ENCODE measurements at places on chromosomes 4 and X.

- DNase-seq = no peak
Measured at GRCh38 chr4:89295415-89295927, 12.1 kb downstream of the GPRIN3 start.

DNA sequence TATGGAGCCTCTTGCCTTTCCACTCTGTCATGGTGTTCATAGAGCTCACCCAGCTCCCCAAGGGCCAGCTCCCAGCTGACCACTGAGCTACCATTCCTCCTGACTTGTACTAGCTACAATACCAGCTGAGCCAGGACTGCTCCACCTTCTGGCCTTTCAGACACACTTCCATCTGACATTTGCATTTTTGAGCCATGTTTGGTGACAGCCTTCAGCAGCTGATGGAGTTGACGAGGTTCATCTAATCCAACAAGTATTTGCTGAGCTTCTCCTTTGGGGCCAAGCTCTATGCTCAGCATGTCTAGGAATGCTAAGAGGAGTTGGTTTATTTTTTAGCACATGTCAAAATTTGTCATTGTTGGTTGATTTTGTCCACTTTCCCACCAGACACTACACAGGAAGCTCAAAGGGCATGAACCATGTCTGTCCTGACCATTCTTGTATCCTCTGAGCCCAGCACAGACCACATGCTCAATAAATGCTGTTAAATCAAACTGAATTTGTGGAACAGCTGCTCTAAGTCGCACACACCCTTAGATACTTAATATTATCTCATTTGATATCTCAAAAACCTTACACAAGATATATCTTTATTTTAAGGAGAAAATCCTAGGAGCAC lies 142.6 kb upstream of the PPARGC1A start:
- no peak for DNase-seq

- no peak for DNase-seq
Measured at GRCh38 chrX:130984782-130985181, 73.4 kb upstream of the ARHGAP36 start.

DNA sequence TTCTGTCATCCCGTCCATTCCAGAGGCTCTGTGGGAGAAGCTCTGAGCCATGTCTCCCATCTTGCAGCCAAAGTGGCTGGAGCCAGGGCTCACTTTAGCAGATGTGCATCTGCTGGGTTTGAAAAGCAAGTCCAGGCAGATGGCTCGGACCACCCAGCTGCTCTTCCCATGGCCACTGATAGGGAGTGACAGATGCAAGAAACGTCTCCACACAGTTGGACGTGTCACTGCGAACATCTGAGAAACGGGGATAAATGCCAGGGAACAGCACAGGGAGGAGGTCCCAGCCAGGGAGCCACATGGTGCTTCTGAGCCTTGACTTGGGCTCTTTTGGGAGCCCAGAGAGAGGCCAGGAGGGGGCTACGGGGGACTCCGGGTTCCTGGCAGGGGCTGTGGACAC lies 242.3 kb downstream of the AFAP1 start:
- DNase-seq = no peak

GRCh38 chrX:129403974-129404669 lies 119.2 kb downstream of the SMARCA1 start:
- DNase-seq = peak; percentile 53

- peak; percentile 82 for DNase-seq
Measured at GRCh38 chrX:16771483-16772398, 14.5 kb upstream of the TXLNG start.

- DNase-seq = no peak
Measured at GRCh38 chrX:77347572-77347971, 99.6 kb upstream of the FGF16 start.

DNA sequence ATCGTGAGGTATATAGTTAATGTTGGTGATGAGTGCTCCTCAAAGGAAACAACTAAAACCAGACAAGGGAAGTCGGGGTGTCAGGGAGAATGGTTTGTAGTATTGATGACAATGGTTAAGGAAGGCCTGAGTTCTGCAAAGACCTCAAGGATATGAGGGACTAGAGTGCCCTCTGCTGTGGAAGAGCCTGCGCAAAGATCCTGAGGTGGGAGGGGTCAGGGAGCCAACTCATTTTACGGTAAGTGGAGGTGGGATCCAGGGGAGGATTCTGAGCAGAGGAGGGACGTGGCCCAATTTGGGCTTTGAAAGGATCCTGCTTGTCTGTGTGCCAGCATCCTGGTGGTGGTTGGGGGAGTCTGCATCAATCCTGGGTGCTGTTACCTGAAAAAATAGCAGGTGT lies 11.3 kb downstream of the UBA1 start:
- DNase-seq = no peak

- no peak for DNase-seq
Measured at GRCh38 chrX:150225756-150226155, 137.4 kb upstream of the MAMLD1 start.

GRCh38 chr4:11155208-11155867 lies 273.4 kb downstream of the HS3ST1 start:
- no peak for DNase-seq

DNA sequence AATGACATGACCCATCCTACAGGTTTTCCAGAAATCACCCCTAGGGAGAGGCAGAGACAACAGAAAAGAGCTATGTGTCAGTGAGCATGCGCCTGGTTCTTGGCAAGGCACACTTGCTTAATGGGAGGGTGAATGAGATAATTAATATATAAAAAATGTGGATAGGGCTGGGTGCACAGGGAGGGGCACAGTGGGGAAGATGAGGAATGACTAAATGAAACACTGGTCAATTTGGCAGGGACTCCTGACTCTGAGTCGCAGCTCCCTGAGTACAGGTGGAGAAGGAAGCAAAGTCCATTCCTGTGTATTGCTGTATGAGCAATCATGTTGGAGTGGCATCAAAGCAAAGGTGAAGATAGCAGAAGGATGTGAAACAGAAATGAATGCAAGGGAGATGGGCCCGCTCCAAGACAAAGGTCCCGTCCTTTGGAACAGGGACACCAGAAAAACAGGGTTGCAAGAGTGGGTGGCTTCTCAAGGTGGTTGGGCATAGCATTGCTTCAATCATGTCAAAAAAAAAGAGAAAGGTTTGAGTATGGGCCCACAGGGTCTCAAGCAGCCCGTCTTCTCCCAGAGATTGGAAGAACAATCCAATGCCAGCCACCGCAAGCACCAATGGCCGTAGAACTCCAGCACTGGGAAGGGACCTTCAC lies 278.4 kb upstream of the AGTR2 start:
- no peak for DNase-seq

- DNase-seq = no peak
Measured at GRCh38 chr4:101177154-101177553, 170.2 kb downstream of the PPP3CA start.

GRCh38 chr4:103075894-103076746 lies 441 bp downstream of the SLC9B2 start:
- DNase-seq = peak; percentile 61

- DNase-seq = no peak
Measured at GRCh38 chr4:138693526-138693925, 322.1 kb upstream of the NOCT start.

- no peak for DNase-seq
Measured at GRCh38 chr4:186481998-186482790, 73.2 kb downstream of the MTNR1A start.

DNA sequence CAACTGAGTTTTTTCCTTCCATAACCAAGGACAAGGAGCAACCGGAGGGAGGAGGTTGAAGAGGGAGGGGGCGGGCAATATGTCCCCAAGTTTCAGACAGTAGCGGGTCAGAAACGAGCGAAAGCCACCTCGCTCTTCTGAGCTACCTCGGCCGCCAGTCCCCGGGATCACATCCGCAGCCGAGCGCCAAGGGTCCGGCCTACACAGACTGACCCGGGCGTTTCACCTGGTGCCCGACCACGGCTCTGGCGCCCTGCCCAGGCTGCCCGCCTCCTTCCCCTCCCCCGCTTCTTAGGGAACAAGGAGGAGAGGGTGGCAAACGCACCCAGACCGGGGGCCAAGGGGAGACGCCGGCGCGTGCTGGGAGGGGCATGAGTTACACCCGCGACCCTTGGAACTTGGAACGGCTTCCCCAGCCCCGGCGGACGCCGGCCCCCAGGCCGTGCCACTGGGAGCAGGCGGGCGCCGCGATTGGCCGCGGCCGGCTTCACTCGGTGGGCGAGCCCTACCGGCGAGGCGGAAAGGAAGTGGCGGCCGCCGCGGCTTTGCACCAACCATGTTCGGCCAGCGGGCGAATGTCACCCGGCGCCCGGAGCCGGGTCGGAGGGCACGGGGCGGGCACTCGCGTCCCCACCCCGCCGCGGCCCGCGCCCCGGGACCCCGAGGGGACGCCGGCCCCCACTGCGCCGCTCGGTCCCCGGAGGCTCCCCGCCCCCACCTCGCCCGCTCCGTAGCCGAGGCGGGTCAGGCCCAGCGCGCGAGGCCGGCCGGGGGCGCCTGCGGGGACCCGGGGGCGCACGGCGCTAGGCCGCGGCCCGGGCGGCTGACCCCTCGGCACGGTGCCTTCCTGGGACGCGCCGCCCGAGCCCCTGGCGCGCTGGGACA lies 1.5 kb downstream of the IRF2 start:
- peak; percentile 87 for DNase-seq

DNA sequence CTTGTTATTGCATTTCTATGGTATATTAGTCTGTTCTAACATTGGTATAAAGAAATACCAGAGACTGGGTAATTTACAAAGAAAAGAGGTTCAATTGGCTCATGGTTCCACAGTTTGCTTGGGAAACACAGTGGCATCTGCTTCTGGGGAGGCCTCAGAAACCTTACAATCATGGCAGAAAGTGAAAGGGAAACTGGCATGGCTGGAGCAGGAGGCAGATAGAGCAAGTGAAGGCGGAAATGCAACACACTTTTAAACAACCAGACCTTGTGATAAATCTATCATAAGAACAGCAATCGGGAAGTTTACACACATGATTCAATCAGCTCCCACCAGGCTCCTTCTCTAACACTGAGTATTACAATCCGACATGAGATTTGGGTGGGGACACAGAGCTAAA lies 346.6 kb upstream of the GNPDA2 start:
- no peak for DNase-seq

GRCh38 chr4:602559-602942 lies 22.8 kb upstream of the PDE6B start:
- peak; percentile 72 for DNase-seq

- DNase-seq = no peak
Measured at GRCh38 chr4:153008578-153009199, 72.6 kb downstream of the FHDC1 start.

- no peak for DNase-seq
Measured at GRCh38 chr4:184019667-184020623, 114.8 kb downstream of the STOX2 start.

DNA sequence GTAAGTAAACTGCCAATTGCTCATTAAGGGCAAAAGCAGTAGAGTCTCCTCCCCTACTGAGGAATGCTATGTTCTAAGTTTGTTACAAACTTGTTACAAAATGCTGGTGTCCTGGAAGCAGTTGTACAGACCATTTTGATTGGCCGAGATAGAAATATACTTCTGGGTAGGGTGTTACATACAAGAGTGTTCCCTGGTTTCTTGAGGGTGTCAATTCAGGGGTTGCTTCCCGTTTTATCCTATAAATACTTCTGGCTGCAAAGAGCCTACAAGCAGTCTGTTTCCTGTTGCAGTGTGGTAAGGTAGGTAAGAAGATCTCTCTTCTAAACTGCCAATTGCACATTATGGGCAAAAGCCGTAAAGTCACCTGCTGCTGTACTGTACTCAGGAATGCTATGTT lies 5.7 kb downstream of the TRPC5OS start:
- DNase-seq = no peak

DNA sequence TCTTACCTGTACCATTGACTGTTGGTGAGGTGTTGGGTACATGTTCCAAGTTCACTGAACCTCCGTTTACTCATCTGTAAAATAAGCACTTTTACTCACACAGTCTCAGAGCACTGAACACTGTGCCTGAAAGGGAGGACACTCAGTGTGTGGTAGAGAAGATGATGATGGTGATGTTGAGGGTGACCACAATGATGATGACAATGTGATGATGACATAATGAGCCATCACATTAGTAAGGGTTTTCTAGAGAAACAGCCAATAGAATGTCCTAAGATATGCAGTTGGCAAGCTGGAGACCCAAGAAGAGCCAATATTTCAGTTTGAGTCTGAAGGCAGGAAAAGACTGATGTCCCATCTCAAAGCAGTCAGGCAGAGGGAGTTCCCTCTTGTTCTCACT lies 315.4 kb upstream of the IGFBP7 start:
- DNase-seq = no peak
